ENCODE measurements at places on chromosomes 5 and 9. TPM values are rescaled to one million over a fixed set of nuclear protein-coding genes. Genes with fewer than 3 reads are reported as not detected.

TMEM252 gene
- total RNA-seq, result 2.3 TPM

RASGEF1C gene
- total RNA-seq, result 3.0 TPM

GFI1B gene
- total RNA-seq, result 2.0 TPM

COL23A1 gene
- total RNA-seq, result not detected

CDH9 gene
- total RNA-seq, result not detected

HMMR gene
- total RNA-seq, result 1.9 TPM

LRRC19 gene
- total RNA-seq, result 79.1 TPM

NOXA1 gene
- total RNA-seq, result 19.7 TPM

AFAP1L1 gene
- total RNA-seq, result 2.2 TPM

ZNF618 gene
- total RNA-seq, result 8.6 TPM

Data from transverse colon (tissue), 4 donors.